Endothelial cell of coronary artery (primary cell): ENCODE measurements at places on chromosomes 16 and 17. TPM values are rescaled to one million over a fixed set of nuclear protein-coding genes. Genes with fewer than 3 reads are reported as not detected.

The ABCA10 gene
- 0.72 and 0.75 TPM in 2 replicates for total RNA-seq

The TNFRSF13B gene
- not detected in 2 replicates for total RNA-seq

The CDR2L gene
- total RNA-seq = 13.1 and 18.7 TPM in 2 replicates

The CFAP97D1 gene
- total RNA-seq = under 0.01 TPM in 1 of 2 replicates, not detected in the other

The CCL5 gene
- 0.09 and 0.18 TPM in 2 replicates for total RNA-seq

The SLX1B gene
- 5.4 and 5.5 TPM in 2 replicates for total RNA-seq

The PPP1R1B gene
- not detected in 2 replicates for total RNA-seq

The GNG13 gene
- total RNA-seq = not detected in 2 replicates

The NPW gene
- total RNA-seq = 0.18 and 0.38 TPM in 2 replicates

The CDK10 gene
- total RNA-seq = 34.8 and 54.9 TPM in 2 replicates

The SNAI3 gene
- under 0.01 and 0.09 TPM in 2 replicates for total RNA-seq

The TEKT1 gene
- total RNA-seq = not detected in 2 replicates

The KNOP1 gene
- total RNA-seq = 18.9 and 19.2 TPM in 2 replicates

The CALB2 gene
- not detected in 2 replicates for total RNA-seq

The CD300LB gene
- not detected in 2 replicates for total RNA-seq

The TMEM204 gene
- total RNA-seq = 19.4 and 26.6 TPM in 2 replicates

The SLC12A3 gene
- not detected in 2 replicates for total RNA-seq

The CCL17 gene
- not detected in 2 replicates for total RNA-seq

The IKZF3 gene
- total RNA-seq = not detected in 2 replicates

The G6PC1 gene
- not detected in 2 replicates for total RNA-seq

The CES3 gene
- 0.09 and 0.19 TPM in 2 replicates for total RNA-seq

The OR1F1 gene
- 0.18 TPM in 1 of 2 replicates, not detected in the other for total RNA-seq

The MYH1 gene
- total RNA-seq = not detected in 2 replicates
